Stimulated activated naive CD4-positive, alpha-beta T cell treated with Interleukin-2 at 50 U/mL for 16 hours (primary cell): ENCODE measurements at places on chromosomes 2 and 18.

DNA sequence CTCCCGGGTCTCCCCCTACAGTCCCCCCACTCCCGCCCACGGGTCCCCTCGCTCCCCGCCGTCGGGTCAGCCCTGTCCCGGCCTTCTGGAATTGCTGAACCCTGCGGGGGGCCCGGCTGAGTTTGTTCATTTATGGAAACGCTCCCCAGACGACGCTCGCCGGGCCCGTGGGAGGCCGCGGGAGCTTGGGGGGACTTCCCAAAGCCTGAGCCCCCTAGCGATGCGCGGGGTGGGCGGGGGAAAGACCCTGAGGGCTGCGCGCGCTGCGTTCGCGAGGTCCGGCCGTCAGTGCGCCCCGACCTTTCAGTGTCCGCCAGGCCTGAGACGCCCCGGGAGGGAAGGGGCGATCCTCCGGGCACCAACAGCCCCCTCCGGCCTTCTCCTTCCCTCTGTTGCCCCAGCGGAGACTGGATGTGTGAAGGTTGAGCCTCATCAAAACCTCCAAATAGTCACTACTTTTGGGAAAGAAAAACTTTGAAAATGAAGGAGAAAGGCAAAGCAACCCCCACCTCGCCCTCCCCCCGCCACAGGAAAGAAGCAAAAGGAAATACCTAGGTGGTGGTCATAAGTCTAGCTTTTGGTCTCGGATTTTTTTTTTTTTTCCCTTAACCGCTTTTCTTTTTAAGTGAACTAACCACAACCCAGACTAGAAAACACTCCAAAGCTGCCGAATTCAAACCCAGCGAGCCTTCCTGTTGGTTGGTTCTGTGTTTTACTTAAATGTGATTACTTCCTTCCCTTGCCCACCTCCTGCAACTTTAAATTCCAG is 509 bp upstream of the CYS1 start:
- no peak for DNase-seq

GRCh38 chr2:151459358-151459757 is 49.7 kb downstream of the RIF1 start:
- DNase-seq = no peak

- no peak for DNase-seq
These were observed 218.3 kb upstream of the STK17B start for GRCh38 chr2:196389670-196390069.

DNA sequence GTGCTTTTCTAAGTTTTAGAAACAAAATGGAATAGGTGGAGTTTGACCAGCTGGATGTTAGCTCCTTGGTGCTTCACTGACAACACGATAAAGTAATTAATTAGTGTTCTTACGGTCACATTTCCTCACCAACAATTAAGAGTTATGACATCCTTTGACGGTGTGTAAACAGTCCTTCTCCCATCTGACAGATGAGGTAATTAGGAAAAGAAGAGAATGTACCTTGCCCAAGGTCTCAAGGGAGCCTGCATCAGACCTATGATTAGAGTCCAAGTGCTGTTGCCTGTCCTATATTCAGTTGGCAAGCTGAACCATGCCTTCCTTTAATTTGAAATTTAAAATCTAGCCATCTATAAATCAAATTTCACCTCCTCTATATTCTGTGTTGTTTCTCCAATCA is 48.3 kb upstream of the STK17B start:
- DNase-seq = no peak

DNA sequence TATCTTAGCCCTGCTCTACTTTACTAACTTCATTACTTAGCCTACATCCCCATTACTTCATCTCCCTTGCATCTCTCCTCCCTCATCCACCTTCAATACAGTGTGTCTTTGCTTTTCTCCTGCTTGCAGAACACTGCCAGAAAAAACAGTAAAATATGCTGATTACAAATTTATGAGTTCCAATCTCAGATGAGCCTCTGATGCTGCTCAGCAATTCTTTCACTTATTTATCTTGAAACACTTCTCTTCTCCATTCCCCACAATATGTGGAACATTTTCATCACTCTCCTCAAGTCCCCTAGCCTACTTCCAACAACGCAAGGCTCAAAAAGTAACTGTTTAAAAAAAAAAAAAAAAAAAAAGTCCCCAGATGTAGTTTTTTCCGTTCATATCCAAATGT is 7.1 kb downstream of the VPS54 start:
- no peak for DNase-seq

DNA sequence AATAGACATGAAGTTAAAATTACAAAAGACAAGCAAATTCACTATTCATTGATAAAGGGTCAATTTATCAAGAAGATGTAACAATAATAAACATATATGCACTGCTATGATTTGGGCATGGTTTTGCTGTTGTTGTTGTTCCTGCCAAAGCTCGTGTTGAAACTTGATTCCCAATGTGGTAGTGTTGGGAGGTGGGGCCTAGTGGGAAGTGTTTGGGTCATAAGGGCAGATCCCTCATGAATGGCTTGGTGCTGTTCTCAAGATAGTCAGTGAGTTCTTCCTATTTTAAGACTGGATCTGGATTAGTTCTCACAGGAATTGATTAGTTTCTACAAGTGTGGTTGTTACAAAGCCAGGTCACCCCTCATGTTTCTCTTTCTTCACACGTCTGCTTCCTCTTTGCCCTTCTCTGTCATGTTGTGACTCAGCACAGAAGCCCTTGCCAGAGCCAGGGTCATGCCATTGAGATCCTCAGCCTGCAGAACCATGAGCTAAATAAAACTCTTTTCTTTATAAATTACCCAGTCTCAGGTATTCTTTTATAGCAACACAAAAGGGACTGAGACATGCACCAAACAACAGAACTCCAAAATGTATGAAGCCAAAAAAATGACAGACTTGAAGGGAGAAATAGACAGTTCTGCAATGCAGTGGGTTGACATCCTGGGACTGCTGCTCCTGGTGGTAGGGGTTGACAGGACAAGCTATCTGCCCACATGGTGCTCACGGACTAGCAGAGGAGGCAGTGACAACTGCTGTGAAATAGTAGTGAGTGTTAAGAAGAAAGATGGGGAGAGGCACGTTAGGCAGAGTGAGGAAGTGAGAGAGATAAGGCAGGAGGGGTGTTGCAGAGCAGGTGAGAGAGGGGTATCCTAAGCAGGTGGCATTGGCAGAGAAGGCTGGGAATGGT is 18.6 kb upstream of the SKA1 start:
- no peak for DNase-seq

GRCh38 chr2:65530547-65531320 is 98.3 kb upstream of the SPRED2 start:
- no peak for DNase-seq

DNA sequence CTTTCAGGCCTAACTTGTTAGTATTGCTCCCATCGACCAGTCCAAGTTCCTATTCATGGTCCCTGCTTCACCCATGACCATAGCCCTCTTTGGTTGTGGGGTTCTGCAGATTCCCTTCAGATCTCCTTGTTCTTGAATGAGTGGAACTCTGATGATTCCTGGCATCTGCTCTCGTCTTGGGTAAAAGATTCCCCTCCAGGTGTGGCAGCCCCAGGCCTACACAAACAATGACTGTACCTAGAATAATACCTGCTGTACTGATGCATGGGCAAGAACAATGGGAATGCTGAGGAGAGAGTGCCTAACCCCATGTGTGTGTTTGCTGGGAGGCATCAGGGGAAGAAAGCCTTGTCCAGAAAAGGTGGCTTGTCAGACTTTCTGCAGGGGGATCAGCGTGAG is 39.2 kb upstream of the MRPL19 start:
- no peak for DNase-seq

DNA sequence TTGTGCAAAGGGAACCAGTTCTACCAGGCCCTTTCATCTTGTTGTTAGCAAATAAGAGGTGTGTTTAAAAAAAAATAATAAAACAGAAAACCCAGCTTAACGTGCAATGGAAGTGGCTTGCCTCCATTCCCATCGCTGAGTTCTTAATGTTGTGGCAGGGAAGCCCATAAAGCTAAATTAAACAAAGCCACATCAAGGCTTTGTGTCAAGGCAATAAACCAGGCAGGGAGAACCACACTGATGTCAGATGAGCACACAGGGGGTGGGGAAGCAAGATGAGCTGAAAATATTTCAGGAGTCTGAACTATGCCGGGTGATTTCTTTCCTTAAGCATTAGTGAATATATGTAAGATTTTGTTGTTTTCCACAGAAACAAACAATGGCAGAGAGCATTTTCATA is 73.5 kb downstream of the PHLPP1 start:
- DNase-seq = no peak

DNA sequence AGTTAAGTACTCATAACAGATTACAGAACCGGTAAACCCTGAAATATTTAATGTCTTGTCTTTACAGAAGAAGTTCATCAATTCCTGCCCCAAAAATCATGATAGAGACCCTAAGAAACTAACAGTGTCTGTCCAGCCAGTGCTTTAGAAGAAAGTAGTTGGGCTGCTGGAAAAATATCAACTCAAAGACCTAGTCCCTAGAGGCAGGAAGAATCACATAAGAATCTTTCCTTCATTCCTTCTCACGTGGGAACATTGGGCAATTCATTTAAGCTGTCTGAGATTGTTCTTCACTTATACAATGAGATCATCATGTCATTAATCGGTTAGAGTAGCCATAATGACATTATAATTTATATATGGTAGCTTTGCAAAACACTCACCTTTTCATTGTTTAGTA is 156.4 kb downstream of the CCBE1 start:
- no peak for DNase-seq

DNA sequence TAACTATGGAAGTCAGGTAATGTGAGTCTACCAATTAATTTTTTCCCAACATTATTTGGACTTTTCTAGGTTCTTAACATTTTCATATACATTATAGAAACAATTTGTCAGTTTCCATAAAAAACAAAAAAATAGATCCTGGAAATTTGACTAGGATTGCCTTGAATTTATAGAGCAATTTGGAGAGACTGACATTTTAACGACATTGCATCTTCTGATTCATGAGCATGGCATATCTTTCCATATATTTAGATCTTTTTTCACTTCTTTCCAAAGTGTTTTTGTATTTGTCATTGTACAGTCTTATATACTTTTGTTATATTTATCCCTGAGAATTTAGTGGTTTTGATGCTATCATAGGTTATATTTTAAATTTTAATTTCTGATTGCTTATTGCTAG is 42.0 kb downstream of the ANKRD12 start:
- no peak for DNase-seq

- DNase-seq = no peak
These were observed 153.2 kb downstream of the WDR7 start for GRCh38 chr18:56804395-56804794.

GRCh38 chr18:13570856-13571495 is 155.4 kb downstream of the FAM210A start:
- no peak for DNase-seq
